ENCODE measurements at places on chromosomes 3 and 15.

DNA sequence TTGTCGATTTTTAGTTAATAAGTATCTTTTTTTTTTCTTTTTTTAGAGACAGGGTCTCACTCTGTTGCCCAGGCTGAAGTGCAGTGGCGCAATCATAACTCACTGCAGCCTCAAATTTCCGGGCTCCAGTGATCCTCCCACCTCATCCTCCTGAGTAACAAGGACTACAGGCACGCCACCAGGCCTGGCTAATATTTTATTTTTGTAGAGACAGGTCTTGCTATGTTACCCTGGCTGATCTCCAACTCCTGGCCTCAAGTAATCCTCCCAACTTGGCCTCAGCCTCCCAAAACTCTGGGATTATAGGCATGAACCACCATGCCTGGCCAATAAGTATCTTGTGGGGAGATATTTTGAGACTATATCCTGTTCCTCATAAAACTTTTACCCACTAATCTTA, 29.4 kb upstream of the ARID3B start:
- no peaks in the 10 kb centered on the region for H3K36me3 ChIP-seq
- no peaks in the 10 kb centered on the region for H3K27me3 ChIP-seq
- H3K27ac ChIP-seq = no peak overlapping the region
- no peak for DNase-seq
- H3K4me1 ChIP-seq = no peaks in the 10 kb centered on the region
- no peak overlapping the region for H3K4me3 ChIP-seq

DNA sequence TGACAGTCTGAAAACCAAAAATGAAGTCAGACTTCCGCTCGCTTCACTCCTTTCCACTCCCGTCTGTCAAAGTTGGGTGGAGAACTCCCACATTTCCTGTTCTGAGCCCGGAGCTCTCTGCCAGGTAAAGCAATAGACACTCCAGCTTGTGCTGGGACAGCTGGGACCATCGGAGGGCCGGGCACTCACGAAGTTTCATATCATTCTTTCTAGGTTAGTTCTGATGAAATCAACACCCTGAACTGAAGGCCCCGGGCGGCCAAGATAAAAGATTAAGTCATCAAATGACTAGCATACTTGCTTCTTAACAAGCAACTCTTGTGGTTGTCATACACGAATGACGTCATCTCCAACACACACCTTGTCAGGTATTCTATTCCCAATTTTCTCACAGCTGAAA, 42.1 kb downstream of the MAGI1 start:
- no peak overlapping the region for H3K4me3 ChIP-seq
- no peak for DNase-seq
- no peaks in the 10 kb centered on the region for H3K36me3 ChIP-seq
- H3K4me1 ChIP-seq = peaks cover 34% of the 10 kb centered on the region
- no peaks in the 10 kb centered on the region for H3K27me3 ChIP-seq
- no peak overlapping the region for H3K27ac ChIP-seq

GRCh38 chr15:99296386-99296785, 45.1 kb downstream of the LRRC28 start:
- no peak overlapping the region for H3K27ac ChIP-seq
- no peaks in the 10 kb centered on the region for H3K27me3 ChIP-seq
- no peak overlapping the region for H3K4me3 ChIP-seq

- H3K27ac ChIP-seq = no peak overlapping the region
- H3K36me3 ChIP-seq = no peaks in the 10 kb centered on the region
- H3K4me3 ChIP-seq = no peak overlapping the region
- H3K4me1 ChIP-seq = no peaks in the 10 kb centered on the region
- no peaks in the 10 kb centered on the region for H3K27me3 ChIP-seq
Observed at GRCh38 chr3:143352850-143353550, 233.4 kb downstream of the CHST2 start.

Data from osteoblast (primary cell).